ENCODE measurements at places on chromosomes 1 and 21. TPM values are rescaled to one million over a fixed set of nuclear protein-coding genes. Genes with fewer than 3 reads are reported as not detected.

DNA sequence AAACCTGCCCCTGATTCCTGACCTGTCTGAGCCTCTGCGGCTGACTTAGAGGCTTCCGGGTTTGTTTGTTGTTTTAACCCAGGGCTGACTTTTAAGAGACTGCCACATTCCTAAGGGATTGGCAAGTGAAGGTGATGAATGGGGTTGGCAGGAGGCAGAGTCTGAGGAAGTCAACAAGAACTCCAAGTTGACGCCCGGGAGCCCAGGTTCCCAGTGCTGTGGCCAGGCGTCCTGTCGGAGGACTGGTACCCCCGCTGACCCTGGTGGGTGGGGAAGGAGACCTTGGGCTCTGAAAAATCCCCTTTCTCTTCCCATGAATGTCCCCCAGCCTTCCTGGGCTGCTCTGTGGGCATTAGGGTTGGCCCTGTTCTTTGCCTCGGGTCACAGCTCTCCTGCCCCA is 19.7 kb upstream of the EPS8L3 start:
- no peaks in the 10 kb centered on the region for H3K27me3 ChIP-seq
- H3K4me3 ChIP-seq, result no peak overlapping the region
- no peaks in the 10 kb centered on the region for H3K36me3 ChIP-seq
- peak; percentile 61 for DNase-seq

The FCRL6 gene
- total RNA-seq, result 1.4 TPM

DNA sequence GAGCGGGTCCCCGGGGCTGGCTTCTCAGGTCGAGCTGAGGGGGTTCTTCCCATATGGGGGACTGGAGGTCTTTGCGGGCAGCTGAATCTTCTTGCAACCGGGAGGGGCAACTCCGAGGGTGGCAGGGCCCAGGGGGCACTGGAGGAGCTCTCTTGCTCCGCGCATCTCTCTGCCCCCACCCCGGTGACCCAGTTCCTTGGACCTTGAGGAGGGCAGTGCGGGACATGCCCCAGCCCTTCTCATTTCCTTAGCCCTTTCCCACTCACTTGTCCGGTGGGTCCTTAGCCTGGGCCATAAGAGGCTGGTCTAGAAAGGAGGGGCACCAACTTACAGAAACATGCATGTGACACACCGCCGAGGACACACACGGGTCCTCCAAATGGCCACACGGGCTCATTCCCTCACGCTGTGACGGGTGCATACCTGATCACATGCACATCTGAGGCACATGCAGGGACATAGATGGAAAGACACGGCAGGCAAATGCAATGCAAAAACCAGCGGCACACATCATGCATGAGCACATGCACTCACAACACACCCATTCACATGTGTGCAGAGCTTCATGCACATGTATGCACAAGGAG is 630 bp downstream of the HPCA start:
- no peak for DNase-seq
- no peak overlapping the region for H3K4me3 ChIP-seq
- H3K27me3 ChIP-seq, result peaks cover 7% of the 10 kb centered on the region
- no peaks in the 10 kb centered on the region for H3K4me1 ChIP-seq

The SNRNP40 gene
- total RNA-seq, result 44.2 TPM

All from kidney (tissue), 22 donors.